H4 (cell line): ENCODE measurements at places on chromosomes 1 and 21. TPM values are rescaled to one million over a fixed set of nuclear protein-coding genes. Genes with fewer than 3 reads are reported as not detected.

Gene OR2T29
- total RNA-seq, result not detected in 2 replicates

DNA sequence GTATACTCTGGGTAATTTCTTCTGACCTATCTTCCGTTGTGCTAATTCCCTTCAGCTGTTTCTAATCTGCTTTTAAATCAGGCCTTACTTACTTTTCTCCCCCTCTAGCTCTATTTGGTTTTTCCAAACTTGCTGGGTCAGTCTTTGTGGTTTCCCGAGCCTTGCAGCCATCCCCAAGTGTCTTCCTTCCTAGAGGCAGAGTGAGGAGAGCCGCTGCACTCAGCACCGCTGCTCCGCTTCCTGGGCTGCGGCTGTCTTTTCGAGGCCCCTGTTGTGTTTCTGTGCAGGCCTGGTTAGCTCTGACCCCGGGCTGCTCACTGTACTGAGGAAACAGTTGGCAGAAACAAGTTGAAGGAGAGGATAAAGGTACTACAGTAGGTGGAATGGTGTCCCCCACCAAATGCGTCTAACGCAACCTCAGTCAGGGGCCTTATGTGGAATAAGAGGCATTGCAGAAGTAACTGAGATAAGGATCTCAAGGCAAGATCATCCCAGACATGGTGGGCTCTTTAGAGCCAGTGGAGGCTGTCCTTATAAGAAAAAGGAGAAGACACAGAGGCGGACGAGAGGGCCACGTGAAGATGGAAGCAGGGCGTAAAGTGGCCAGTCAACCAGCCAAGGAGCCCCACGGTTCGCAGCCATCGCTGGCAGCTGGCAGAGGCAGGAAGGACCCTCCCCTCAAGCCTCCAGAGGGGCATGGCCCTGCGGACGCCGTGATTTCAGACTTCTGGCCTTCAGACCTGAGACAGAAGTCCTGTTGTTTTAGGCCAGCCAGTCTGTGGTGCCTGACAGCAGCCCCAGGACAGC, 10.5 kb downstream of the WNT9A start:
- no peak for DNase-seq

- DNase-seq, result peak; percentile 11
Measured at GRCh38 chr1:101236516-101237228, at the start of gene S1PR1. TSS of gene S1PR1 (plus strand) at chr1:101237019. CDS start at chr1:101238985, 1,966 bp downstream.

Gene UBXN10
- total RNA-seq, result not detected in 2 replicates

DNA sequence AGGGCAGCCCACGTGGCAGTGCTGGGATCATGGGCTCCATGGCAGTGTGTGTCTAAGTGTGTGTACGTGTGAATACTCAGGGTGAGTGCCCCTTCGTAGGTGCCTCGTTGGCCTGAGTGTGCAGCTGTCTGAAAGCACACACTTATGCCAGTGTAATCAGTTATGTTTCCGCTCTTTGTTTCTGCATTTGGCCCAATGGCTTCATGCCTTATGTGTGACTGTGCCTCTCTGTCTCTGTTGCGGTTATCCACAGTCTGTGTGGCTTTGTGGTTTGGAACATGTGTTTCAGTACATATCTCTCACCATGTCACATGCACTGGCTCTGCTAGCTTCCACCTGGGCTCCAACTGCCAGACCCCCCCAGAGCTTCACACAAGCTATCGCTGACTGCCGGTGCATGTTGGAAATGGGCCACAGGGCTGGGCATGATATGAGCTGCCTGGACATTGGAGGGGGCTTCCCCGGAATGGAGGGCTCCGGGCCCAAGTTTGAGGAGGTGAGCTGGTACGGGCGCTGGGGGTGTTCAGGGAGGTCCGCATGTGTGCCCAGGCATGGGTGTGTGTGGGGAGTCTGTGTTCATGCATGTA, 70.3 kb upstream of the TINAGL1 start:
- DNase-seq, result peak; percentile 82

GRCh38 chr1:46197964-46198811, at the start of gene POMGNT1:
TSS of gene POMGNT1 (minus strand) at chr1:46198434. CDS start at chr1:46197821, 613 bp downstream.
- peak; percentile 39 for DNase-seq

DNA sequence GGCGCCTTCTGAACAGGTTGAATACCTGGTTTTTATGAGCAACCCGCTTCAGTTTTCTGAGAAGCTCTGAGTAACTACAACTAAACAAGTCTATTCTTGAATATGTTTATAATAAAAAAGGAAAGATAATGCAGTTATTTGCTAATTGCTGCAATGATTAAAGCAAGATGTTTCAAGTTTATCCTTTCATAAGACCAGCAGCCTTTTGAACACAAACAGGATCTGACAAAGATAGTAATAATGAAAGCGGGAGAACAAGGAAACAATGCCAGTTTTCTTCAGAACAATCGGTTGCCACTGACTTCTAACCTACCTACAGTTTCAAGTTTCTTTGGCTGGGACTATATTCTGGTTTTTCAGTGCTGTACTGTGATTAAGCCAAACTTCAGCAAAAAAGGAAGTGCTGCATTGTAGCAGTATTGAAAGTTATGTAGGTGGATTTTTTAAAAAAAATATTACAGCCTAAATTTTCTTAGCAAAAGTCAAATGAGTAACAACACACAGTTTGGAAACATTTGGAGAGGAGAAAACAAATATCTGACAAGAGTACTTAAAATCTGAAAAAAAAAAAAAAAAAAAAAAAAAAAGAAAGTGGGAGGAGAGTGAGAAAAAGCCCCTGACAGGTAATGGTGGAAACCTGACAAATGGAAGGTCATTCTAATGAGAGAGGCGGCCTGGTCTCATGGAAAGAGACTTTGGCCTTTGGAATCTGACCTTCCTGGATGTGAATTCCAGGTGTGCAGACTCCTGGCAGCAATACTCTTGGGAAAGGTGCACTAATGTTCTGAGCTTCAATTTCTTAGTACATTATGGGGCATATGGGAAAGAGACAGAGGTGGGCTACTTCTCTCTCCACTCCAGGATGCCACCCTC, 11.4 kb downstream of the KCNJ15 start:
- DNase-seq, result no peak

Gene SDC3
- total RNA-seq, result 15.5 and 16.7 TPM in 2 replicates

- peak; percentile 54 for DNase-seq
Measured at GRCh38 chr1:201310986-201311355, 27.7 kb downstream of the PKP1 start.

Gene CRNN
- total RNA-seq, result not detected in 2 replicates

Gene RUNX3
- total RNA-seq, result 2.9 and 4.7 TPM in 2 replicates

- no peak for DNase-seq
Measured at GRCh38 chr1:44608141-44608540, 66.1 kb downstream of the TMEM53 start.

Gene CD1B
- not detected in 2 replicates for total RNA-seq

DNA sequence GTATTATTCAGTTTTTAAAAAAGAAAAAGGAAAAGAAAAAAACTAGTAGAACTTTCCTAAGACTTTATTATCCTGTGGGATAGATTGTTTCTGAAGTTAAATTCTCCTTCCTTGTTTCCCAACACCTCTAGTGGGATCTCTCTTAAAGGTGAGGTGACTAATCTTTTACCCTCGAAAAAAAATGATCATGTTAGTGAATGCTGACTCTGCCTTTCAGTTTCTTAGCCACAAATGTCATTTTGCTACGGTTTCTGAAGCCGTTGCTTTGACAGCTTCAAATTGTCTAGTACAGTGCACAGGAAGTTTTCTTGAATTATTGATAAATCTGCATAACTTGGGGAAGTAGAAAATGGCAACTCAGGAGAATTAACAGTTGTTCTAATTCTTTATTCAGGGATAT, 13.0 kb upstream of the NEK7 start:
- DNase-seq, result no peak

Gene APOBEC4
- total RNA-seq, result not detected in 2 replicates

DNA sequence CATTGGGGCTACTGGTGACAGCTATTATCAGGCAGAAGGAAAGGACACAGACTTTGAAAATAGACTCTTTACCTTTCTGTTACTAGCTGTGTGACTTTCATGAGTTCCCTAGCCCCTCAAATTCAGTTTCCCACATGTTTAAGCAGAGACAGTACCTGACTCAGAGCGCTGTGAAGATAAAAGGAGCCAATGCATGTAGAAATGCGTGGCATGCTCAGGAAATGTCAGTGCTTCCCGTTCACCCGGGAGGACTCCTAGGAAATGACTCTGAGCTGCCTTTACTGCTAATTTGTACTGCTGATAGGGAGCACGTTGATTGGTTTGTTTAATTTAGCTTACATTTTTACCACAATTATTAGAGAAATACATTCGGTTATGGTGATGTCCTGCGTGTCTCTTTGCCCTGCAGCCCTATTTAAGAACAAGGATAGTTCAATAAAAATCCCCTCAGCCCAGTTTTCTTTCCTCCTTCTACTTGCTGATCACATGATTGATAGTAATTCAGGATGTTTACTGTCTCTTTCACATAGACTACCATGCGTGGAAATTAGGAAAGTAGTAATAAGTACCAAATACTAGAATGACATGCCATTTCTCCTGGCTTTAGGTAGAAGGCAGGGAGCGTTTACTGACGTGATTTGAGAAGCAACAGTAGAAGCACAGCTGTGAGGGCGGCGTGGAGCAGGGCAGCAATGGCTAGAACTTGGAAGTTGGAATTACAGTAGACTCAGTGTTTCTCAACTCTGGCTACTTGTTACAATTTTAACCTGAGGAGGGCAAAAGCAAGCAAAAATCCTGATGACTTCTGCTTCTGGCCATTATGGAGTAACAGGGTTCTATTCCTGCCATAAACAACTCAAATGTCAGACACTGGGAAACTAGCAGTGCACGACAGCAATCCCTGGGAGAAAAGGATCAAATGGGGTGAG, 15.9 kb downstream of the PDIK1L start:
- DNase-seq, result no peak

- peak; percentile 82 for DNase-seq
Measured at GRCh38 chr1:39691383-39692151, at the start of gene HPCAL4. TSS of gene HPCAL4 (minus strand) at chr1:39691433. CDS start at chr1:39684603, 6,830 bp downstream.

Gene SUSD4
- total RNA-seq, result 0.14 and 0.99 TPM in 2 replicates

GRCh38 chr1:82819234-82819633, 1018.5 kb downstream of the ADGRL2 start:
- no peak for DNase-seq

- no peak for DNase-seq
Measured at GRCh38 chr1:195898924-195899323, 709.3 kb downstream of the KCNT2 start.

GRCh38 chr1:52665006-52665941, 32.3 kb downstream of the SHISAL2A start:
- DNase-seq, result no peak

Gene SPATA45
- total RNA-seq, result 0.75 TPM in 1 of 2 replicates, not detected in the other

Gene TP73
- total RNA-seq, result 1.5 and 2.0 TPM in 2 replicates

GRCh38 chr1:34500451-34500850, 254.4 kb upstream of the GJB5 start:
- DNase-seq, result no peak

DNA sequence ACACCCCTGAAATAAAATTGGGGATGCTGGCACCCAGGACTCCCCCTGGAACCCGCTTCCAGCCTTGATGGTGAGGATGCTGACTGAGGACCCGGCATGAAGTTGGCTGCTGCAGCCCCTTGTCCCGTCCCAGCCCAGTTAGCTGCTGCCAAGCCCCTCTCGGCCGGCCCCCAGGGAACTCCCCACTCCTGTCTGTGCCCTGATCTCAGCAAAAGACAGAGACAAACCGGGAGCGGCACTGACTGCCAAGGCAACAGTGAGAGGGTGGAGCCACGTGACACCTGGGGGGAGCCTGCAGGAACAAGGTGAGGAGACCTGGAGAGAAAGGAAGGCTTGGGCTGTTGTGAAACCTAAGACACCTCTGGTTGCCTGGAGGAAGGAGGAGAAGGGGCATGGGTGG, 24.7 kb downstream of the CASZ1 start:
- DNase-seq, result no peak

GRCh38 chr1:9346566-9346965, 53.9 kb downstream of the SPSB1 start:
- no peak for DNase-seq

Gene MATN1
- total RNA-seq, result 0.06 and 0.51 TPM in 2 replicates
